ENCODE measurements at places on chromosomes 3 and 15. TPM values are rescaled to one million over a fixed set of nuclear protein-coding genes. Genes with fewer than 3 reads are reported as not detected.

SHISA5 gene
- total RNA-seq = 210 TPM

ALDH1A3 gene
- total RNA-seq = 32.9 TPM

CAMKV gene
- total RNA-seq = not detected

RBP2 gene
- not detected for total RNA-seq

SEMA3G gene
- total RNA-seq = 4.4 TPM

PARP15 gene
- 0.97 TPM for total RNA-seq

CGNL1 gene
- total RNA-seq = 40.0 TPM

AGBL1 gene
- total RNA-seq = not detected

NANOGP8 gene
- not detected for total RNA-seq

TOPAZ1 gene
- total RNA-seq = not detected

PDZRN3 gene
- total RNA-seq = 268 TPM

COL6A6 gene
- total RNA-seq = under 0.01 TPM

ZIC1 gene
- total RNA-seq = not detected

PIGX gene
- 61.5 TPM for total RNA-seq

RASL12 gene
- total RNA-seq = 65.3 TPM

FANCD2OS gene
- total RNA-seq = not detected

CCDC39 gene
- not detected for total RNA-seq

THAP10 gene
- total RNA-seq = 4.1 TPM

GOLGA6B gene
- total RNA-seq = not detected
